ENCODE measurements at places on chromosomes 12 and 14.

- DNase-seq, result no peak
These were observed 404.2 kb downstream of the RGS6 start for GRCh38 chr14:72336311-72336980.

- no peak for DNase-seq
These were observed 9.0 kb downstream of the FRMD6 start for GRCh38 chr14:51660741-51661140.

GRCh38 chr12:55974308-55974730 lies 441 bp downstream of the RAB5B start:
- DNase-seq, result no peak

DNA sequence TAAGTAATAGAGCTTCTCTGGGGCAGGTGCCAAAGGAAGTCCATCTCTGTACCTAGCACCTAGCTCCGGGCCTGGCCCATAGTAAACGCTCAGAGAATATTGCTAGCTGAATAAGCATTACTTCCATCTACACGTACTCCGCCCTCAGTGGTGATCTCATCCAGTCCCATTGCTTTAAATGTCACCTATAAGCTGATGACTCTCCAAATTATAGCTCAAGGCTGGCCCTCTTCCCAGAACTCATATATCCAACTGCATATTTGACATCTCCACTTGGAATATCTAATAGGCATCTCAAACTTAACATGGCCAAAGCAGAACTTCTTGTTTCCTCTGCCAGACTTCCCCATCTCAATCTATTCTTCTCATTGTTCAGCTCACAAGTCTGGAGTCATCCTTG lies 6.9 kb upstream of the DYNLL1 start:
- DNase-seq, result no peak

DNA sequence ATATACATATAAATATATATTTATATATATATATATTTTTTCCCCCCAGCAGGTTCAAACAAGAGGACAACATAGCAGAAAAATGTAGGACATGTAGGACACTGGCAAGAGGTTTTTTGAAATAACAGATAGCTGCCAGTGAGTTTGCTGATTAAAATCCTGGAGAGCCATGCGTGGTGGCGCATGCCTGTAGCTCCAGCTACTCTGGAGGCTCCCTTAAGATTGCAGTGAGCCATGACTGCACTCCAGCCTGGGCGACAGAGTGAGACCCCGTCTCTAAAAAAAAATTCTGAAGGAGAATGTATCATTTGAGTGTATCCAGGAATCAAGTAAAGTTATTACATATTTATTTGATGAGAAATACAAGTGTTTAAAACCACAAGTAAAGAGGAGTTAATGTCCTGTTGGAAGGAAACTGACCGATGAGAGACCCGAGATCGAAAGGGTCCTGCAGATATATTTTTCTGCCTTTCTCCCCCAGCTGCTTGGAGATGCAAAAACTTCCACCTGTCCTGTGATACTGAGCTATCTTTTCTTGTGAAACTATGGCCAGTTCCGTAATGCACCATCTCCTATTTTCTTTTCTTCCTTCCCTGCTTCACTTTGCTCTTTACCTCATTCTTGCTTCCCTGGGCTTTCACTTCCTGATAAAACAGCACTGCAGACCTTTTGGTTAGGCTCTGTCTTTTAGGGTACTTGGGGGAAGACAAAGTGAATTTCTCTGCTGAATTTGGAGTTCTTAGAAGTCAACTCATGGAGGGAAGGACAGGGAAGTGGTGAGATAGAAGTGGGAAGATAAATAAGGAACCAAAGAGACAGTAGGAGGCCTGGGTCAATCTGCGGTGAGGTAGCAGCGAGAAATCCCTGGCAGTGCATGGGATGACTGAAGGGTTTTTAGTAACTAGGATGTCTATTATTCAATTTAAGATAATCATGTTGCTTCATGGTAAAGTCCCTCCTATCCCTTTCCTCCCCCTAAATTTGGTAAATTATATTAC lies 41.2 kb upstream of the SLC2A13 start:
- DNase-seq, result no peak

DNA sequence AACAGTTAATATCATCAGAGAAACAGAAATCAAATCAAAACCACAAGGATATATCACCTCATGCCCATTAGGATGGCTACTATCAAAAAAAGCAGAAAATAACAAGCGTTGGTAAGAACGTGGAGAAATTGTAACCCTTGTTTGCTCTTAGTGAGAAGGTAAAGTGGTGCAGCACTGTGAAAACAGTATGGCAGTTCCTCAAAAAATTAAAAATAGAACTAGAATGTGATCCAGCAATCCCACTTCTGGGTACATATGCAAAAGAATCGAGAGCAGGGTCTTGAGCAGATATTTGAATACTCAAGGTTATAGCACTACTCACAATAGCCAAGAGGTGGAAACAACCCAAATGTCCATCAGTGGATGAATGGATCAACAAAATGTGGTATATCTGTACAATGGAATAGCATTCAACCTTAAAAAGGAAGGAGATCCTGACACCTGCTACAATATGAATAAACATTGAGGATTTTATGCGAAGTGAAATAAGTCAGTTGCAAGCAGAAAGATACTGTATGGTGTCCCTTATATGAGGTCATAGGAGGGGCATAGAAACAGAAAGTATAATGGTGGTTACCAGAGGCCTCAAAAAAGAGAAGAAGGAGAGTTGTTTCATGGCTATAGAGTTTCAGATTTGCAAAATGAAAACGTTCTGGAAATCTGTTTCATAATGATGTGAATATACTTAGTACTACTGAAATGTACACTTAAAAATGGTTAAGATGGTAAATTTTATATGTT lies 131.0 kb upstream of the EEA1 start:
- DNase-seq, result no peak

GRCh38 chr14:79809849-79810612 lies 401.3 kb downstream of the DIO2 start:
- no peak for DNase-seq

DNA sequence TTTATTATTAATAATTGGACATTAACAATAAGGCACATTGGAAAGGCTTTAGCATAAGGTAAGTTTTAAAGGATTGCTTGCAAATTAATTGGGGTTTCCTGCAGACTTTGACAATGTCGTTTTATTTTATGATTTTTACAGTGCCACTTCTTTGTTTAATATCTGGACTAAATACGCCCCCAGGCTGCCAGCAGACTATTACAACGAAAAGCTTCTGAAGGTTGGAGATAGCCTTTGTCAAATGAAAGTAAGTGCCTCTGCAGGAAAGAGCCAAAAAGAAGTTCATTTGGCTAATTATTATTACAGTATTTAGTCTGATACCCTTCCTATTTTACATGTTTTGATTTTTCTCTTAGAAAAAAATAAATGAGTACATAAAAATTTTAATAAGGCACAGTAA lies 11.3 kb downstream of the CFAP54 start:
- DNase-seq, result no peak

GRCh38 chr12:117059156-117059555 lies 40.1 kb downstream of the TESC start:
- DNase-seq, result no peak

- DNase-seq, result no peak
These were observed 816.4 kb upstream of the FBXO33 start for GRCh38 chr14:40248671-40249070.

- DNase-seq, result no peak
These were observed 201.3 kb upstream of the OR4E1 start for GRCh38 chr14:21874946-21875345.

GRCh38 chr12:5718680-5719079 lies 226.4 kb downstream of the ANO2 start:
- DNase-seq, result no peak

GRCh38 chr14:97713023-97713422 lies 915.8 kb downstream of the VRK1 start:
- DNase-seq, result no peak

- no peak for DNase-seq
These were observed 1988.8 kb upstream of the FLRT2 start for GRCh38 chr14:83541147-83541546.

- no peak for DNase-seq
These were observed 41.4 kb downstream of the ACTN1 start for GRCh38 chr14:68937471-68938270.

- no peak for DNase-seq
These were observed 120.7 kb downstream of the PIWIL1 start for GRCh38 chr12:130458341-130458740.

- no peak for DNase-seq
These were observed 59.5 kb upstream of the PNMA1 start for GRCh38 chr14:73773441-73774240.

- no peak for DNase-seq
These were observed 94.8 kb downstream of the ATF7IP start for GRCh38 chr12:14460212-14460841.

- no peak for DNase-seq
These were observed 26.5 kb downstream of the MANSC1 start for GRCh38 chr12:12323591-12323990.

DNA sequence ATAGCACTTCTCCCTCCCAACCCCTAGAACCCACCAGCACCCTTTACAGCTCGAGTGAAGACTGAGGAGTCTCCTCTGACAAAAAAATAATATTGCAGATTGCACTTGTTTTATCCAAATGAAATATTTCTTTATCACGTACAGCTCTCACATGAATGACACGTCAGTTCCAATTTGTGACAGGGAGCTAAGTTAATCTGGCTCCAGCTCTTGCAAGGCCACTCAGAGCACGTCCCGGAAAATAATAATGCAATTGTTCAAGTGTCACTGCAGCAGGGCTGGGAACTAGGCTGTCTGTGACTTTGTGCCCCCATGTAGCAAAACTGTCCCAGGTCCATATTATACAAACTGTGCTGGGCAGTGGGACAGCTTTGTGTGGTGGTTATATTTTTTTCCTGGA lies 539.6 kb downstream of the VRK1 start:
- DNase-seq, result peak; percentile 2

DNA sequence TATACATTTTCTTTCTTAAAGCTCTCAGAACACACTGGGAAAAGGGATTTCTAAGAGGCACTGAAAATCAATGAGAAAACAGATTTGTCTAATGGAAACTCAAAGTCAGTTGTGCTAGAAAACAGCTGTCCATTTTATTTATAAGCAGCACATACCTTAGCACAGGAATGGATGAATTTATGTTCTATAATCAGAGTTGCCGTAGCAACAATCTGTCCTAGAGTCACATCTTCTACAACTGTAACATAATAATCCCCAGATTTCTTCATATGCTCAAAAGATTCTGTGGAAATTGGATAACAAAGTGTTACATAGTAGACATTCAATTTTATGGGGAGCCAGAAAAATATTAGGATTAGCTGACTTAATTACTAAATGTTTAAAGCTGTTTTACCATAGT lies 9.8 kb downstream of the GNPNAT1 start:
- DNase-seq, result no peak

- DNase-seq, result no peak
These were observed 89.8 kb upstream of the LRIG3 start for GRCh38 chr12:59010118-59010517.

- no peak for DNase-seq
These were observed 24.8 kb upstream of the STRN3 start for GRCh38 chr14:31051023-31051422.

GRCh38 chr14:48546996-48547395 lies 871.6 kb upstream of the MDGA2 start:
- no peak for DNase-seq

GRCh38 chr12:124303579-124304313 lies 8.9 kb downstream of the RFLNA start:
- no peak for DNase-seq

- DNase-seq, result no peak
These were observed 57.2 kb upstream of the LRTM2 start for GRCh38 chr12:1763153-1763552.

DNA sequence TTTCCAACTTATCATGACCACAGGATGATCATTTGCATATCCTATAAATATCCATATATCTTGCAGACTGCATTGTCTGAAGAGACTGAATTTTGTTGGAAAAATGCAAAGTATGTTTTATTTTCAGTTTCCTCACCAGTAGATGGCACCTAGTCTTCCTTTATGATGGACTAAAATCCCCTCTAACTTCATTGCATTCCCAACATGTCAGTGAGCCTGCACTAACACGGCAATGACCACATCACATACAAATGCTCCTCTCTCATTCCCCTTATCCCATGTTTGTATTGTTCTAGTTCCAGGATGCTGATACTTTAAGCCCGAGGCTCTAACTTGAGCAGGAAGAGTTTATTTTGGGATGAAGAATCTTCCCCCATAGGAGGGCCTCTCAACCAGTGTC lies 24.7 kb upstream of the MYBPC1 start:
- no peak for DNase-seq

GRCh38 chr12:108753976-108754375 lies 22.7 kb upstream of the CORO1C start:
- no peak for DNase-seq

DNA sequence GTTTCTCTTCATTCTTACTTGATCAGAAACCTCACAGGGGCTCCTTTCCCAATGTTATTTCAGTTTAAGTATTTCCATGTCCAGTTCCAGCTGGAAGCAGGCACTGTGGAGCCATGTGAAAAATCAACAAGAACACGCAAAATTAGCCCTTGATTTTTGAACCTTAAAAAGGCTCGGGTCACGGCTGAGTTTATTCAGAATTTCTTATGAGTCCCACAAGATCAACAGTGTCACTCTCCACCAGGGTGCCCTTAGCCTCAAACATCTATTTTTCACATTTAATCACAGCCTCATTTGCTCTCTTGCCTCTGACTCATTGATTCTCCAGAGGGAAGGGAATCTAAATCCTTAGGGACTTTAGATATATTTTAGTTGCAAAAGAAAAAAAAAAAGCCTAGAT lies 157.7 kb upstream of the AVPR1A start:
- DNase-seq, result no peak

- no peak for DNase-seq
These were observed 249.2 kb upstream of the AMIGO2 start for GRCh38 chr12:47328831-47329545.

DNA sequence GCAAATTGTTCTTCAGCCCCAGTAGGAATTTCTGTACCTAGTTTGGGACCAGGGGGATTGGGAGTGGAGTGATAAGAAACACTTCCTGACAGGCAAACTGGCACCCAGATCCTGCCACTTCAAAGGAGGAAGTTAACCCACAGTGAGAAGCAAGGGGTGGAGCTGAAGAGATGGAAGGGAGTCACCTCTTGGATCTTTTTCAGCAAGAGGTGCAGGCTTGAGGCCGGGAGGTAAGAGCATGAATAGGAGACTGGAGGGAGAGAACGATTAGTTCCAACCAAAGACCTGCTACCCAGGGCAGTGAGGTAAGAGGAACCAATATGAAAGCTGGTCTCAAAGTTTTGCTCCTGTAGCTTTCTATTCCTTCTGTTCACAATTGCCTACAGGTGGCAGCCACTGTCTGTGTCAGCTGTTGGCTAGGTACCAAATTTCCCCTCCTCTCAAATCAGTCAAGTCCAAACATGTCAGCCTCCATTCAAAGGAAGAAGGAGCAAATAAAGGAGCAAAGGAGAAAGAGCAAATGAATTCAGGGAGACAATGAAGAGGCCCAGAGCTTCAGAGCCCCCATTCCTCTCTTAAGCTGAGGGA lies 14.9 kb upstream of the TAC3 start:
- DNase-seq, result no peak

DNA sequence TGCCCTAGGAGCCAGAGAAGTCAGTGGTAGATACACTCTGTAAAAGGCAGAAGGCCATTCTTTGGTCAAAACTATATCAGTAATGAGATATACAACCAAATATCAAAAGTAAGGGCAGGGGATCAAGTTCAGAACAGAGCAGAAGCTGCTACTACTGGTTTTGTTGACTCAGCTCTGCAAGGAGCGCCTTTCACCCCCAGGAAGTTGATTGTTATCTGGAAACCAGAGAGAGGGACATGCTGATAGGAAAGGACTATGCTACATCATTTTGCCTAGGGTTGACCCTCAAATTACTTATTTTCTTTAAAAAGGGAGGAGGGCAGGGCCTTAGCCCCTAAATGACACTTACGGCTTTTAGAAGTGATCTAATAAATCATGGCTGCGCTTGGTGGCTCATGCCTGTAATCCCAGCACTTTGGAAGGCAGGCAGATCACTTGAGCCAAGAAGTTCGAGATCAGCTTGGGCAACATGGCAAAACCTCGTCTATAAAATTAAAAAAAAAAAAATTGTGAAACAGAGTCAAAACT lies 194.0 kb downstream of the KLHL28 start:
- DNase-seq, result no peak

All from amygdala (tissue), 56 donors.